NCI-H1417 (cell line): ENCODE measurements at places on chromosomes 1 and 21.
A peak's percentile ranks its signal among the peaks of the same experiment; 100 is the strongest.

- no peak for DNase-seq
These were observed 105.9 kb downstream of the RGS2 start for GRCh38 chr1:192914696-192915095.

- DNase-seq, result no peak
These were observed 46.3 kb upstream of the PDE9A start for GRCh38 chr21:42607102-42607501.

DNA sequence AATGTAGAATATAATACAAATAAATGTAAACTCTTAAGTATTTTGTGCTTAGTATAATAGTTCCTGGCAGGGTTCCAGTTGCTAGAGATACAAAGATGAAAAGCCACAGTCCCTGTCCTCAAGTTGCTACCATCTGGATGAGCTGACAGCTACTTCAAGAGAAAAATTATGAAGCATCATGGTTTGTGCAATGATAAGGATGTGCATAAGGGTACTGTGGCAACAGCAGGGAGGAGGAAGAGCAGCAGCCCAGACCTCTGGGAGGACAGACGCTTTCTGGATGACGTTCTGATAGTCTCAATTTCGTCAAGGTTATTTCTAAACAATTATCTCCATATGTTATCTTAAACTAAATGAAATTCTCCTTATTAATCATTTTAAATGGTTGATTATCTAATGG lies 198.9 kb downstream of the NTNG1 start:
- DNase-seq, result peak; percentile 18

DNA sequence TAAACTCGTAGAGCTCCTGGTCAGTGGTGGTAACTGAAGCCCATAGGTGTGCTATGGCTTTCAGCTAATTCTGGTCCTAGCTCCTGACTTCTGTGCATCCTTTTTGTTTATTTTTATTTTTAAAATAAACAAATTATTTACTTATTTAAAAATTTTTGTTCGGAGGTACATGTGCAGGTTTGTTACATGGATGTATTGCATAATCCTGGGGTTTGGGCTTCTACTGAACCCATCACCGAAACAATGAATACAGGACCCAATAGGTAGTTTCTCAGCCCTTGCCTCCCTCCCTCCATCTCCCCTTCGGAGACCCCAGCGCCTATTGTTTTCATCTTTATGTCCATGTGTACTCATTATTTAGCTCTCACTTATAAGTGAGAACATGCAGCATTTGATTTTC lies 143.8 kb downstream of the URB2 start:
- DNase-seq, result no peak

DNA sequence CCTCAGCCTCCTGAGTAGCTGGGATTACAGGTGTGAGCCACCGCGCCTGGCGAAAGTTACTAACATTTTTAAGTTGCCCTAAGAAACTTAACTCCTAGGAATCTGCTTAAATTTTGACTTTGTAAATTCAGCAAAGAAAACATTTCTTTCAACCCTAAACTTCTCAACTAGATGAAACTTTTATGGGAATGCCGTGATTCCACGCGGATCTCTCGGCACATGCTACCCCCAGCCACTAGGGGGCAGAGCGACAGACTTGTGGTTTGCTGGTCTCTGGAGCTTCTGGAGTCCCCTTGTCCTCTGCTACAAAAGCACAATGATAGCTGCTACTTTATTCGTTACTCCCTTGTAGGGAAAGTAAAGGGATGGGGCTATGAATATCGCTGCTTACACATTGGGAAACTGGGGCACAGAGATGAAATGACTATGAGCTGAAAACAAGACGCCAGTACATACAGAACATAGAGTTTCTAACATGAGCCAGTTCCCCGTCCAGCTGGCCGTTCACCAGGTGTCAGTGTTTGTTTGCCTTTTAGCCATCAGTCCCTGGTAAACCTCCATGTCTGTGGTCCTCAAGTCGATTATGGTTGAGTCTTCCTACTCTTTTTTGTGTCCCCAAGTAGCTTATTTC lies 114.7 kb downstream of the PBX1 start:
- DNase-seq, result peak; percentile 6

DNA sequence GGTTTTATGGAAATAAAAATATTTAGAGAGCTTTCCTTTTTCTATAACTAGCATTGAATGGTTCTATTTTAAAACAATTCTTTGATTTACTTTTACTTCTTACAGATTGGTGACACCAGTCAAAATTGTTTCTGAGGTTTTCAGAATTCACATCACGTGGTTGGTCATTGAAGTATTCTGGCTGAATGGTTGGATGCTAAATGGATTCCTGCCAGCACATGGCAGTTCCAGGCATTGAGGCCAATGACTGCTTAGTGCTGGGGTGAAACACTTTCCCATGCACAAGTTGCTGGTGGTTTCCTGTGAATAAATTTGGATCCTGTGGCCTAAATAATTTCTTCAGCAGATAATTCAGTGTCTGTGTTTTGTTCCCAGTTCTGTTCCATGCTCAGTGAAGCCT lies 20.6 kb downstream of the NCAM2 start:
- no peak for DNase-seq

- DNase-seq, result no peak
These were observed 53.2 kb upstream of the B3GALNT2 start for GRCh38 chr1:235557495-235557894.

DNA sequence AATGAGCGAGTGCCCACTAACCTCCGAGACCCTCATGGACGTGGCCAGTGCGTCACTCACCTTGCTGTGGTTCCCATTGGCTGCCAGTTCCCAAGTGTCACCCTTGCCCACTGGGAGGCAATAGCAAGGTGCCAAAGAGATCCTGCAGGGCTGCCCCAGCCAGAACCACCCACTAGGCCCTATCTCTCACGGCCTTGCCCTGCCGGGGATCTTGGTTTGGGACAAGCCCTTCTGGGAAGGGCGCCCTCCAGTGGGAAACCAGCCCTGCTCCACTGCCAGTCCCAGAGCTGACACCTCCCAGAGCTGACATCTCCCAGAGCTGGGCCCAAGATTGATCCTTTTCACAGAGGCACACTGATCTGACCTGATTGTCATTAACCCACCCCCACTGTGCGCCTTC lies 2.1 kb upstream of the SELENON start:
- DNase-seq, result no peak
